ENCODE measurements at places on chromosomes 2 and 18.

DNA sequence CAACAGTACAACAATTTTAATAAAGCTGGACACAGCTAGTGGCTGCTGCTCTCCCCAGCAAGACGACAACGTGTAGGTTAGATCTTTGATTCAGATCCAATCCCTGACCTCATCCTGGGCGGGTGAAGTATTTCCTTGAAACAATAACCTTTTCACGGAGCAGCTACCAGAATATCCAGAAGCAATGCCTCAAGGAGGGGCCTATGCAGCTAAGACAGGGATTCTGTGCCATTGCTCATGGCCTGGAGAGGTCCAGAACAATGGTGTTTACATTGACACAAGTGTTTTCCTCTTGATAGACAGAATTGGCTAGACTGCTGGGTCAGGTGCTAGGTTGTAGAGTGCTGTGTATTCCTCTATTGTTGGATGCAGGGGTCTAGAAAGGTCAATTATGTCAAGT, 520.1 kb downstream of the BCL11A start:
- no peak for DNase-seq

GRCh38 chr2:9538000-9538507, 17.6 kb downstream of the ADAM17 start:
- no peak for DNase-seq

DNA sequence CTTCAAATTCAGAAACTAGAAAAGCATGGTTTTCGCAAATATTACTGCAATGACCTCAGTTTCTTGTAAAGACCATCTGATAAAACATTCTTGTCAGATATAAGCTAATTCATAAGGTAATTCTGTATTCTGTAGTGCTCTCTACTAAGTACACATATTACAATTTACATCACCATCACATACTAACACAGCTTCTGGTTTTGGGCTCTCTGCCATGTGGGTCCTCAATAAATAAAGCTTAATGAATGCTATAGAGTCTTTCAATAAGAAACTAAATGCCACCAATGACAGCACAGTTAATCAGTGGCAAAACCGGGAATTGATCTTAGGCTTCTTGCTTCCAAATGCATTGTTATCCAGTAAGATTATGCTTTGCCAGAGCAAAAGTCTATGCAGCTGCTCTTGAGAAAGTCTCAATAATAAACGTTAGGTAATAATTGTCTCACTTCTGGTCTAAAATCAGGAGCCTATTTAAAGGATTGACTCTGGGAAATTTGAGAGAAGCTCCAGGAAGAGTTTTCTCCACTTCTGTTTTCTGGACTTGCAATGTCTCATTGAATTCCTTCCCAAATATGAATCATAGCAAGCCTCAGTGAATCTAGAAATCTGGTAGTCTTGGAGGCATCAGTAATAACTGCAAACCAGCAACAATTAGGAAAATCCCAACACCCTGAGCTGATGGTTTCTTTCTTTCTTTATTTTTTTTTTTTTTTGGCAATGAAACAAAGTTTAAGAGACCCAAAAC, 67.9 kb upstream of the RAPGEF4 start:
- no peak for DNase-seq

DNA sequence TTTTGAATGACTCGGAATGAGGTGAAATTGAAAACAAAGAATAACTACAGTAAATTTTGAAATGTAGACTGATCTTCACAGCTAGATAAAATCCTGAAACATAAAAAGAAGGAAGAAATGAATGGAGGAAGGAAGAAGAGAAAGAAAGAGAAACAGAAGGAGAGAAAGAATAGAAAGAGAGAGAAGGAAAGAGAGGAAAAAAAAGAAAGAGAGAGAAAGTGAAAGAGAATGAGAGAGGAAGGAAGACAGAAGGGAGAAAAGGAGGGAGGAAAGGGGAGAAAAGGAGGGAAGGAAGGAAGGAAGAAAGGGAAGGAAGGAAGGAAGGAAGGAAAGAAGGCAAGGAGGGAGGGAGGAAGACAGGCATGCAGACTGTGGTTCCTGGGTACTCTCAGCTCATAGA, 982.6 kb downstream of the BCL11A start:
- DNase-seq: no peak

DNA sequence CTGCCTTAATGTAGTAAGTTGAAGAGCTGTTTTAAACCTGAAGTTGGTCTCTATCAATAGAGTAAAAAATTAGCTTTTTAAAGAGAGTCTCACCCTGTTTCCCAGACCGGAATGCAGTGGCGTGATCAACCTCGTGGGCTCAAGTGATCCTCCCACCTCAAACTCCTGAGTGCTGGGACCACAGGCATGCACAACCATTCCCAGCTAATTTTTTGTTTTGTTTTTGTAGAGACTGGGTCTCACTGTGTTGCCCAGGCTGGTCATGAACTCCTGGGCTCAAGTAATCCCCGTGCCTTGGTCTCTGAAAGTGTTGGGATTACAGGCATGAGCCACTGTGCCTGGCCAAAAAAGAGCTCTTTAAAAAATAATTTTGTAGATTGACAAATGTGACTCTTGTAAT, 40.3 kb downstream of the CRIM1 start:
- no peak for DNase-seq

GRCh38 chr2:69755862-69756467, 14.0 kb downstream of the ANXA4 start:
- DNase-seq: no peak
